ENCODE measurements at places on chromosomes 12 and 14. TPM values are rescaled to one million over a fixed set of nuclear protein-coding genes. Genes with fewer than 3 reads are reported as not detected.

The MYF6 gene
- 0.37 TPM for total RNA-seq

The GEMIN2 gene
- 17.1 TPM for total RNA-seq

The CORO1C gene
- 115 TPM for total RNA-seq

The TMEM19 gene
- total RNA-seq, result 20.0 TPM

The RNU4-1 gene
- total RNA-seq, result not detected

The DEGS2 gene
- total RNA-seq, result 0.19 TPM

The OTOGL gene
- 0.19 TPM for total RNA-seq

The SOX5 gene
- 41.9 TPM for total RNA-seq

The JAG2 gene
- 21.3 TPM for total RNA-seq

The ANKRD33 gene
- not detected for total RNA-seq

The KRT82 gene
- not detected for total RNA-seq

The NEUROD4 gene
- total RNA-seq, result not detected

The HVCN1 gene
- 12.2 TPM for total RNA-seq

The ABHD4 gene
- total RNA-seq, result 23.6 TPM

The MYH6 gene
- total RNA-seq, result not detected

The RPGRIP1 gene
- 0.28 TPM for total RNA-seq

The HHIPL1 gene
- 4.1 TPM for total RNA-seq

The SLC25A47 gene
- total RNA-seq, result not detected

The ANO2 gene
- total RNA-seq, result 95.0 TPM

The KLRK1 gene
- total RNA-seq, result 6.5 TPM

The NDUFB1 gene
- total RNA-seq, result 353 TPM

The NFE2 gene
- 0.72 TPM for total RNA-seq

The REP15 gene
- 13.1 TPM for total RNA-seq

The KRT85 gene
- total RNA-seq, result not detected

The SYCP3 gene
- total RNA-seq, result 0.36 TPM

The SLC6A12 gene
- 0.46 TPM for total RNA-seq

The SRRM4 gene
- not detected for total RNA-seq

The A2M gene
- total RNA-seq, result 420 TPM

The TEAD4 gene
- 14.5 TPM for total RNA-seq

The LMNTD1 gene
- not detected for total RNA-seq

All from omental fat pad (tissue), 4 donors.